ENCODE measurements at places on chromosomes 2 and 18.

GRCh38 chr2:32482471-32482870 lies 125.6 kb downstream of the BIRC6 start:
- DNase-seq: no peak

GRCh38 chr2:77520641-77521547 lies 1.3 kb downstream of the LRRTM4 start:
- DNase-seq: no peak

- DNase-seq: no peak
These were observed 152.8 kb upstream of the STK17B start for GRCh38 chr2:196324211-196324610.

DNA sequence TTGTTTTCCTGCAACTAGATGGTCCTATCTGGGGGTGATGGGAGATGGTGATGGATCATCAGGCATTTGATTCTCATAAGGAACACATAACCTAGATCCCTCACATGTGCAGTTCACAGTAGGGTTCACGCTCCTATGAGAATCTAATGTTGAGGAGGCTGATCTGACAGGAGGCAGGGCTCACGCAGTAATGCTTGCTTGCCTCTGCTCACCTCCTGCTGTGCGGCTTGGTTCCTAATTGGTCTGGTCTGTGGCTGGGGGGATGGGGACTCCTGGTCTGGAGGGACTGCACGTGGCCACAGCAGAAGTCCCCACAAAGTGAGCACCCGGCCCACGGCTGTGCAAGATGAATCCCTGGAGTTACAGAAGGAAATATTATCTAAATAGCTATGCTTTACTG lies 11.3 kb downstream of the MC5R start:
- DNase-seq: no peak

DNA sequence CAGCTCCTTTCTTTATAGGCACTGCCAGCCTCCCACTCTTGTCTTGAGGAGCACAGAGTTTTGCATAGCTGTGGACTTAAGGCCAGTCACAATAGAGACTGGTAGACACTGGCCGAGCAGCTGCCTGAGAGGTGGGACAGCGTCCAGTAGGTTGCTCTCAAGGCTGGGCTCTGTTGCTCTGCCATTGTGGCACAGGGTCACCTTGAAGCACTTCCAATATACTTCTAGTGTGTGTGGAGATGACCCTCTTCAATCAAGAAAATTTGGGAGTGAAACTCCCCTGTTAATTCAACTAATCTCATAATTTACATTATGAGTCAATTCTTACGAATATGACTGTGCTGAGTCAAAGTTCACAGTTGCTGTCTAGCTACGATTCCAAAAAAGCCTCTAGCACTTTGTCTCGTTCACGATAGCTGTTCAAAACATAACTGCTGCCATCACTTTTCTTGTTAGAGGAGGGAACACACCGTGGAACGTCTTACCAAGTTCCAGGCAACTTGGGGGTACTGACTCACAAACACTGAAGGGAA lies 636.2 kb downstream of the EPHA4 start:
- no peak for DNase-seq

- no peak for DNase-seq
These were observed 27.2 kb downstream of the OSBPL6 start for GRCh38 chr2:178221556-178221955.

DNA sequence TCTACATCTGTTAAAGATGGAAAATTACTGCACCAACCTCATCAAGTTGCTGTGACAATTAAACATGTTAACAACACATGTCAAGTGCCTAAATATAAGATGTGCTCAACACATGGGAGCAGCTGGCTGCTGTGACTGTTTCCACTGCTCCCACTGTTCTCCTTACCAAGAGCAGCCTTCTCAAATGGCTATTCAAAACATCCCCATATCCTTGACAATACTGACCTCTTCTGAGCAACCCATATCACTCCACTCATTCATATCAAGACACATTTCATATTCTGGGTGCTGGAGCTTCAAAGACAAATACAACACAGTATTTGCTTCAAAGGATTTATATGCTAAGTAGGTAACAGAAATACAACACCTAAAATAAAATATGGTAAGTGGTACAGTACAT lies 60.3 kb downstream of the PIAS2 start:
- no peak for DNase-seq

DNA sequence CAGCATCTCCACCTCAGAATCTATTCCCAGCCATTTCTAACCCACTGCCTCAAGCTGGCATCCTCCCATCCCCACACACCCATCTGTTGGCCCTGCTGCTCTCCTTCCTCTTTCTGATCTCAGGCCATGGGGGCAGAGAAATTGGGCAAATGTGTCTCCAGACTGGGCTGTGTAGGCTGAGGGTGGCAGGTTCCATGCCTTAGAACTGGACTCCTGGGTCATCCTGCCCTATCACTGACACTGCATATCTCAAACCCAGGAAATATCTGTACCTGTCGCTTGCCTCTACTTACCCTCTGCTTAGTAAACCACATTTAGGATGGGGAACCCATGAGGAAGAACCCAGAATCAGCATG lies 1.8 kb downstream of the WNT10A start:
- DNase-seq: no peak

GRCh38 chr18:55219059-55219458 lies 259.8 kb upstream of the CCDC68 start:
- no peak for DNase-seq

DNA sequence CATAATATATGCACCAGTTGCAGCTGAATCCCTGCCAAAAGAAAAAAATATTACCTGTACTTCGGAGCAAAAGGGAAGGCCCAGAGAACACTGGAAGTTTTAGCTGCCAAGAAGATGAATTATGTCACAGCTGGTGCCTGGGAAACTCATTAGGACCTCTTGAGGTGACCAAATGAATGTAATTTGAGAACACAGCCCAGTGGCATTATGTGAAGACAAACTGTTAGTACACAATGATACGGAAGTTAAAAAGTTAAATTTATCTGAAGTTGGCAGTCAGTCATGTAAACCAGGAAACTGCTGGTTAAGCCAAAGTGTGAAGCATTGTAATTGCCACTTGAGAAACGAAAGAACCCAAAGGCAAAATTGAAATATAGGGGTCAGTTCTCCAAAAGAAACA lies 80.7 kb downstream of the EML4 start:
- no peak for DNase-seq

- no peak for DNase-seq
These were observed 35.8 kb downstream of the ANXA4 start for GRCh38 chr2:69777786-69778105.

DNA sequence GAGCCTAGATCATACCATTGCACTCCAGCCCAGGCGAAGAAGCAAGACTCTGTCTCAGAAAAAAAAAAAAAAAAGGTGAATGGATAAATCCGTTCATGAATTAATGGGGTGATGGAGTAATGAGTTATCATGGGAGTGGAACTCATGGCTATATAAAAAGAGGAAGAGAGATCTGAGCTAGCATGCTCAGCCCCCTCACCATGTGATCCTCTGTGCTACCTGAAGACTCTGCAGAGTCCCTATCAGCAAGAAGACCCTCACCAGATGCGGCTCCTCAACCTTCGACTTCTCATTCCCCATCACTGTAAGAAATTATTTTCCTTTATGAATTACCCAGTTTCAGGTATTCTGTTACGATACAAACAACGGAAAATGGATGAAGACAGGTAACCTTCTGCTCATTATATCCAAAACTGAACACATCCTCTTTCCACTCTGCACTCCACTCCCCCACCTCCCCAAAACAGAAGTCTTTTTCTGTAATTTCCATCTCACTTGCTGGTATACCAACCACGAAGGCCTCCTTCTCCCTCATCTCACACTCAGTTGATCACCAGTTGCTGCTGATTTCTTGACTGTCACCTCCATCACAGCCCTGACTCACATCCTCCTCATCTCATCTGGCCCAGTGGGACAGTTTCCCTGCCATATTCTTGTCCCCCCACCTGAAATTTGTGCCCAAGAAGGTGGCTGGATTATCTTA lies 8.8 kb downstream of the RETREG2 start:
- no peak for DNase-seq

DNA sequence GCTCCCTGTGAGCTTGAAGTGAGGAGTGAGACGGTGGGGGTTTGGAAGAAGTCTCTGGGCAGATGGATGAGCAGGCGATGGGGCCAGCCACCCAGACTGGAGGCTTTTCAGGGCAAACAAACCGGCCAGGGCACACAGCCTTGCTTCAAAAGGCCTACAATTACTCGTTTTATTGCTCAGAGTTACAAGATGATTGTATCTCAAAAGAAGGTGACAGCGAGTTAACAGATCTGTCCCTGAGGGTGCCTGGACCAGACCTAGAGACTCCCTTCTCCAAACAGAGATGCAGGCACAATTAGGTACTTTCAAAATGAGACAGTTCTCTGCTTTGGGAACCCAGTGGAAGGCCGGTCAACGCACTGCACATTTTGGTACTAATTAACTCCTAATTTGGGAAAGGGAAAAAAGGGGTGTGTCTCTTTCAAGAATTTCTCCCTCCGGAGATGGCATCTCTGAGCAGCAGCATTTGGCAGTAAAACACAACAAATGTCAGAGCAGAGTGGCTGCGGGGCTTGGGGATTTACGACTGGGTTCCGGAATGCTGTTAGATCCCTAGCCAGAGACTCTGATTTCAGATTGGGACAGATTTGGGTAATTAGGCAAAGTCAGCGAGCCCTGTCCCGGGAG lies 226.7 kb downstream of the TTC32 start:
- no peak for DNase-seq

DNA sequence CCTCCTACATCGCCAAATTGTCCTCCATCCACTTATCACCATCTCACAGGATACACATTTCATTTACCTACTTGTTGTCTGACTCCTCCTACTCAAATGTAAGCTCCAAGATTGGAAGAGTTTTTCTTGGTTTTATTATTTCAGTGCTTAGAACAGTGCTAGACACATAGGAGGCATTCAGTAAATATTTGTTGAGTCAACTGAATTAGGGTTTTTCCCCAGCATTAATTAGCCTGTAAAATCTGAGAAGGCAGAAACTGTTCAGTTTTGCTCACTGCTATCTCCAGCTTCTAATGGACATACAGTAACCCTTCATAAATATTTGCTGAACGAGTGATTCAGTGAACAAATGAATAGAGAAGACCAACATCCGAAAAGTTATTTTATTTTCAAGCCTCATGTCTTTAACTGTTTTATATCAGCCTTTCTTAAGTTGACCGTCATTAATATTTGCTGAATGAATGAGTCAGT lies 800 bp downstream of the TTC21B start:
- no peak for DNase-seq

GRCh38 chr2:33340280-33340679 lies 136.2 kb upstream of the RASGRP3 start:
- DNase-seq: no peak

GRCh38 chr2:150409196-150409595 lies 78.3 kb downstream of the RND3 start:
- DNase-seq: no peak

GRCh38 chr2:227366769-227367426 lies 12.2 kb downstream of the TM4SF20 start:
- no peak for DNase-seq

DNA sequence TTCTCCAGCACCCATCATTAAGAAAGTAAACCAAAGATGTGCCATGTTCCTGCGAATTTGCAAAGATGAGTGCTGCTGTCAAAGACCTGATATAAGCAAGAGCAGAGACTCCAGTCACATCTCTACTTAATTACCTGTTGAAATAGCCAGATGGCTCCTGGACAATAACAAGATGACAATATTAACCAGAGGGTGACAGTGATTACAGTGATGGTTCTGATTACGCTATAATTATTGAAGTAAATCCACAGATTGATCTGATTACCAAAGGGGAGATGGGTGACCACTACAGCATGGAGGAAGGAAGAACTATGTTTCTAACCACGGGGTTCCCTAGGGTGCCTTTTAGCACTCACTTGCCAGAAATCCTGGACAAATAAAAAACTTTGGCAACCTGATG lies 36.5 kb upstream of the AFF3 start:
- no peak for DNase-seq

GRCh38 chr2:172647439-172647838 lies 88.2 kb upstream of the RAPGEF4 start:
- no peak for DNase-seq

DNA sequence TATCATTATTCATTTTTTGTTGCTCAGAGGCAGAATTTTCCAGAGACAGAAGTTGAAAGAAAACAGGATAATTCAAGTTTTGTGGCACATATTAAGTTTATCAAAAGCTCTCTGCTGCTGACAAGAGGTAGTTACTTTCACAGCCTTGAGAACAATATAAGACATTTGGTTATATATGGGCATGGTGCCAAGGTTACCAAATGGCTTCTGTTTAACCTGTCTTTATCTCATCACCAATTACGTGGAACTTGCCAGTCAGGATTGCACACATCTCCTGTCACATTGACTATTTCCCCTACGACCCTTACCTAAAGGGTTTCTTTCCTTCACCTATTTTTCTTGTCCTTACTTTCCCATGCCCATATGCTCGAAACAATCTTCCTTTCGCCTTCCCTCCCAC lies 35.9 kb downstream of the KLF7 start:
- DNase-seq: no peak

- DNase-seq: no peak
These were observed 37.7 kb downstream of the KIF1A start for GRCh38 chr2:240782221-240782885.

GRCh38 chr18:12765126-12765525 lies 62.3 kb downstream of the PSMG2 start:
- no peak for DNase-seq

- no peak for DNase-seq
These were observed 4.4 kb upstream of the ZEB2 start for GRCh38 chr2:144524118-144525009.

GRCh38 chr2:239882331-239882732 lies 142.8 kb downstream of the NDUFA10 start:
- DNase-seq: peak; percentile 22

DNA sequence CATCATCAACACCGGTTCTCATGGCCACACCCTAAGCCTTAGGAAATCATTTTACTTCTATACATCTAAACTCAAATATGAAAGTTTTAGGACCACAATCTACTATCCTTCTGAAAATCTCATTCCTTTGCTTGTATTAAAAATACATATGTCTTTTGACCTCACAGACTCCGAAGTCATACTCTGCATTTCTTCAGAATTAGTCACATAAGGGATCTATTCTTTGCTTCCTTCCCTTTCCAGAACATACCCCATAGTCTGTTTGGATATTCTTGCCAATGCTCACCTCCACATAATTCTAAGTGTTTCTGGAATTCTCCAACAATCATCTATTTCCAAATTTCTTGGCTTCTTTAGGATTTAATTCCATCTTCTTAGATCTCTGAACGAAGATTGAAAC lies 14.2 kb upstream of the DSG1 start:
- DNase-seq: no peak

DNA sequence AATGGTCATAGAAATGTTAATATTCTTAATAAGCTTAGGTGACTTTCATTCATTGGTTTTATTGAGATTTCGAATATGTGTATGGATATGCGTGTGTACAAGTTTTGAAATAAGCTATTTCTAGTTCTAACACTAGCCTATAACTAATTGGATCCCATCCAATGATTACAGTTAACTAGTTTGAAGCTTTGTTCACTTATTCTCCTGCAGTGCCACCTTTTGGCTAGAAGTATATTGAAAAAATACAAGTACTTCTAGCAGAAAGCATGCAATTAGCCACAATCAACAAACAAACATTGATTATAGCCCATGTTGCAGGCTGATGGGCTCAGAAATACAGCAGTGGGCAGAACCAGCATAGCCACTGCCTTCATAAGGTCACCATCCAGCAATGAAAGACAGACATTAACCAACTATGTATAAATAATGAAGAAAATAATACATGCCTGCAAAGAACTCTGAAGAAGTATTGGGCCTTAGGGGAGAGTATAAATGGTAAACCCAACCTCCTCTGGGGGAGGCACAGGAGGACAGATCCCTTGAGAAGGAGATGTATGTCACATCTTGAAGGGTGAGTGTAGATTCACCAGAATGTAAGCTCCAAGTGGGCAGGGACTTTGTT lies 5.1 kb upstream of the PIEZO2 start:
- DNase-seq: no peak

Measured in stimulated activated CD8-positive, alpha-beta memory T cell treated with anti-CD3 and anti-CD28 coated beads, Interleukin-15, amount 100 ng/mL, for 24 hours (primary cell).